IMR-90 (cell line): ENCODE measurements at places on chromosomes 16 and 17.

DNA sequence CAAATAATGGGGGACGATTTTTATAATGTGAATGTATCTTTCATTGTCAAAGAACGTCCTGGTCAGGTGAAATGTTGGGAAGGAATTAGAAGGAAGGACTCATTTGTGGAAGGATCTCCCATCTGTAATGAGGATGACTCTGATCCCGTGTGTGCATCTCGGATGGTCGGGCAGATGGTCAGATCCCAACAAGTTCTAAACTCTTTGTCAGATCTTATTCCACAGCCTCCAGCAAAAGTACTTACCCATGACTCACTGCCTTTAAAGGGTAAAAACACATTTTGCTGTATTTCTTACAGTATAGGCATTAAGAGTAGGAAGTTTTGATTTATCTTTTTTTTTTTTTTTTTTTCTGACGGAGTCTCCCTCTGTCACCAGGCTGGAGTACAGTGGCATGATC, 539 bp upstream of the KRTAP4-8 start:
- no peak overlapping the region for H3K27ac ChIP-seq
- peaks cover 4% of the 10 kb centered on the region; the same call in 1 of the 2 replicates for H3K4me1 ChIP-seq
- H3K4me3 ChIP-seq: no peak overlapping the region
- no peaks in the 10 kb centered on the region for H3K36me3 ChIP-seq
- H3K27me3 ChIP-seq: no peaks in the 10 kb centered on the region
- DNase-seq: peak; percentile 68

DNA sequence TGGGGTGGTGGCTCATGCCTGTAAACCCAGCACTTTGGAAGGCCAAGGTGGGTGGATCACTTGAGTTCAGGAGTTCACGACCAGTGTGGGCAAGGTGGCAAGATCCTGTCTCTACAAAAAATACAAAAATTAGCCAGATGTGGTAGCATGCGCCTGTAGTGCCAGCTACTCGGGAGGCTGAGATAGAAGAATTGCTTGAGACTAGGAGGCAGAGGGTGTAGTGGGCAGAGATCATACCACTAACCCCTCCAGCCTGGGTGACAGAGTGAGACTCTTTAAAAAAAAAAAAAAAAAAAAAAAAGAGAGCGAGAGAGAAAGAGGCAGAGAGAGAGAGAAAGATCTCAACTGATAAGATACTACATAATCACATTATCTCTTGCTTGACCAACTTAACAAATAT, 45.9 kb downstream of the KANSL1 start:
- DNase-seq: no peak
- no peaks in the 10 kb centered on the region for H3K36me3 ChIP-seq
- H3K4me3 ChIP-seq: no peak overlapping the region

DNA sequence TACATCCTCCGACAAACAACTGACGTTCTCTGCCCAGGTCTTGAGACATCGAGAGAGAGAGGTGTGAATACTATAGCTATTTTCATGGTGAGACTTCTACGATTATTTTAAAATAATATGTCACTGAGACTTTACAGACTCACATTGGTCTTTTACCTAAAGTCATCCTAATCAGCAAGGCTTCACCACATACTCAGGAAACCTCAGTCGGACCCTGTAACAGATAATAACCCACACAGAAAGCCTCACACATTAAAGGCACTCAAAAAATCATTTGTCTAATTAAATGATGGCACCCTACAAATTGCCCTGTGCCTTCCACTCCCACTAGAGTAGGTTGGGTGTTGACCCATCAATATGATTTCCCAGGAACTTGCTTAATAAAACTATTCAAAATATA, 19.8 kb upstream of the SLC39A11 start:
- no peaks in the 10 kb centered on the region for H3K36me3 ChIP-seq
- DNase-seq: no peak
- no peak overlapping the region for H3K4me3 ChIP-seq
- peaks cover 2% of the 10 kb centered on the region; the same call in 1 of the 2 replicates for H3K27me3 ChIP-seq

DNA sequence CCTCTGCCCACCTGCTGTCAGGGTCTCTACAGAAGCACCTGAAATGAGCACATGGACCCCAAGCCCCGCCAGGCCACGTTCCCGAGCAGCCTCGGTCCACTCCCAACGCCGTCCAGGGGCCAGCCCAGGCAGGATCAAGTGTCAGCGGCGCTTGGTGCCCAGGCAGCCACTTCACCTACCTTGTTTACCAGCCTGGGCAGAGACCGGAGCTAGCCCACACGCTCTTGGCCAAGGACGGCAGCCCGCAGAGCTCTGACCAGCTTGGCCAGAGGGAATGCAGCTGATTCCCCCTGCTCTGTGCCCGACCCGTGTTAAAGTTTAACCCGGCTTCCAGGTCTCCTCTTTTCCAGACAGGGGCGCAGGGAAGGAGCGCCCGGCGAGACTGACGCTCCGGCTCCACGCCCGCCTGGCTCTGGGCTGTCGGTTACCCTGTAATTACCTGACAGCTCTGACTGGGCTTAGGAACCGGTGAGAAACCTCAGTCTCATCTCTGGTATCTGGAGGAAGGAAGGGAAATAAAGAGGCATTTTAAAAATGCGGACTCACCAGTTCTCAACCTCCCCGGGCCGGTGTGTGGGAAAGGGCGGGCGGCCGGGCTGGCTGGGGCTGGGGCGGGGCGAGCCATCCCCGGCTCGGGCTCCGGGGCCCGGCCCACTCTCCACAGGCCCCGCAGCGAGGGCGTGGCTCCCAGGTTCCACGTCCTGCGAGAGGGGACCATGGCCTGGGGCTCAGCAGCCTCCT, 4.6 kb downstream of the KIFC3 start:
- H3K27ac ChIP-seq: no peak overlapping the region
- H3K36me3 ChIP-seq: peaks cover 32% of the 10 kb centered on the region
- H3K4me1 ChIP-seq: peaks cover 20% of the 10 kb centered on the region
- no peak for DNase-seq

- H3K4me3 ChIP-seq: no peak overlapping the region
- H3K27me3 ChIP-seq: no peaks in the 10 kb centered on the region
- peaks cover 9% of the 10 kb centered on the region for H3K4me1 ChIP-seq
- DNase-seq: peak; percentile 72
- H3K36me3 ChIP-seq: no peaks in the 10 kb centered on the region
Observed at GRCh38 chr17:65071861-65072260, 15.3 kb upstream of the GNA13 start.

GRCh38 chr17:79497777-79498348, 113.0 kb downstream of the RBFOX3 start:
- DNase-seq: no peak
- no peaks in the 10 kb centered on the region for H3K4me1 ChIP-seq
- no peaks in the 10 kb centered on the region for H3K36me3 ChIP-seq
- no peaks in the 10 kb centered on the region for H3K27me3 ChIP-seq

- peaks cover 94% of the 10 kb centered on the region for H3K27me3 ChIP-seq
- no peak overlapping the region for H3K27ac ChIP-seq
- H3K4me3 ChIP-seq: no peak overlapping the region
- H3K4me1 ChIP-seq: no peaks in the 10 kb centered on the region
Observed at GRCh38 chr17:49966767-49967166, 2.2 kb upstream of the DLX4 start.

GRCh38 chr16:80576343-80576912, 35.6 kb downstream of the DYNLRB2 start:
- H3K27ac ChIP-seq: no peak overlapping the region
- no peaks in the 10 kb centered on the region for H3K4me1 ChIP-seq
- no peak for DNase-seq
- no peak overlapping the region for H3K4me3 ChIP-seq
- H3K36me3 ChIP-seq: no peaks in the 10 kb centered on the region

- H3K36me3 ChIP-seq: no peaks in the 10 kb centered on the region
- peak; percentile 63 for DNase-seq
- H3K4me3 ChIP-seq: no peak overlapping the region
- H3K27me3 ChIP-seq: peaks cover 2% of the 10 kb centered on the region
- H3K27ac ChIP-seq: no peak overlapping the region
Observed at GRCh38 chr17:5706577-5707210, 122.4 kb upstream of the NLRP1 start.

DNA sequence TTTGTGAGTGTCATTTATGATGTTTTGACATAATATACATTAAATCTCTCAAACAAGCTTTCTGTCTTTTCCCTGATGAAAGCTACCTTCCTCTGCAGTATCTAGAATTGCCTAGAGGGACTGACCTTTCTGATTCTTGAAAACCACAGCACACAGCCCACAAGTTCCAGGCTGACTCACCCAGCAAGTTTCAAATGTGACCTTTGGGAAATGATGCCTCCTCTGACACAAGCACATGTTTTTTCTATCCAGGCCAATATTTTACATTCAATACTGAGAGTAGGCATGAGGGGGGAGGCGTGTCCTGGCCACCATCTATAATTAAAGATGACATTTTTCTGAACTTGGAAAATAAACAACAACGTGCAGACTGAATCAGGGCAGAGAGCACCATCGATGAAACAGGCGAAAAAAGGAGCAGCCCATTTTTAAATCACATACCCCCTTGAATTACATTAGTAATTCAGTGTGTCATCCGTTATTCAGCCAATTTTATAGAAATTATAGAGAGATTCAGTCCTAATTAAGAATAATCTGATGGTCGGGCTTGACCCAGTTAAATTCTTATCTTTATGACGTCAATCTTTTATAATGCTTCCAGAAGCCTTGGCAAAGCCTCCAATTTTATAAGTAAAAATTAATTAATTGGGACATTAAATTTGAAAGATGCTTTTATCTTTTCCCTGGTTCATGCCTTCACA, 292.6 kb upstream of the CDH11 start:
- no peaks in the 10 kb centered on the region for H3K4me1 ChIP-seq
- no peaks in the 10 kb centered on the region for H3K36me3 ChIP-seq
- no peak overlapping the region for H3K27ac ChIP-seq
- peak; percentile 87 for DNase-seq

DNA sequence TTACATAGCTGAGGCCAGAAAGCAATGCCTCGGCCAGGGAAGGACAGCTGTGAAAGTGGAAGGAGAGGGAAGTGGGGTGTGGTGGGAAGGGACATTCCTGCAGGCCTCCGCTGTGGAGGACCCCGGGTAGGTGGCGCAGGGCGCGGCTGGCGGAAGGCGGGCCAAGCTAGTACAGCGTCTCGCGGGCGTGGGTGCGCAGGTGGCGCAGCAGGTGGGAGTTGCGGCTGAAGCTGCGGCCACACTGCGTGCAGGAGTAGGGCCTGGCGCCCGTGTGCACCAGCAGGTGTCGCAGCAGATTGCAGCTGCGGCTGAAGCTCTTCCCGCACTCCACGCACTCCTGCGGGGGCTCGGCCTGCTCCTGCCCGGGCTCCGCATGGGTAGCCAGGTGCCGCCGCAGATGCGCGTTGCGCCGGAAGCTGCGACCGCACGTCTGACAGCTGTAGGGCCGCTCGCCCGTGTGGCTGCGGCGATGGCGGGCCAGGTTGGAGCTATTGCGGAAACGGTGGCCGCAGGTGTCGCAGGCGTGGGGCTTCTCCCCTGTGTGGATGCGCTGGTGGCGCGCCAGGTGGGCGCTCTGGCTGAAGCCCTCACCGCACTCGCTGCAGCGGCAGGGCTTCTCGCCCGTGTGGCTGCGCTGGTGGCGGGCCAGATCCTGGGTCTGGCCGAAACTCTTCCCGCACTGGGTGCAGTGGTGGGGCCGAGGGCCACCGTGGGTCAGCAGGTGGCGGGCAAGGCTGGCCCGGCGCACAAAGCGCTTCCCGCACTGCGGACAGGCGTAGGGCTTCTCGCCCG, 10.0 kb downstream of the ZSCAN10 start:
- H3K36me3 ChIP-seq: no peaks in the 10 kb centered on the region
- H3K4me3 ChIP-seq: no peak overlapping the region
- no peak for DNase-seq
- no peaks in the 10 kb centered on the region for H3K4me1 ChIP-seq
- peaks cover 28% of the 10 kb centered on the region for H3K27me3 ChIP-seq

- no peaks in the 10 kb centered on the region for H3K27me3 ChIP-seq
- peaks cover 12% of the 10 kb centered on the region for H3K4me1 ChIP-seq
- DNase-seq: peak; percentile 91
- H3K36me3 ChIP-seq: peaks cover 32% of the 10 kb centered on the region
- H3K27ac ChIP-seq: no peak overlapping the region
- H3K4me3 ChIP-seq: no peak overlapping the region
Observed at GRCh38 chr17:38508954-38509771, 80.9 kb downstream of the ARHGAP23 start.

- peak; percentile 65 for DNase-seq
- peak overlapping the region; percentile 39; the same call in 1 of the 2 replicates for H3K27ac ChIP-seq
- H3K4me1 ChIP-seq: peaks cover 17% of the 10 kb centered on the region
- no peaks in the 10 kb centered on the region for H3K27me3 ChIP-seq
- H3K4me3 ChIP-seq: no peak overlapping the region
Observed at GRCh38 chr17:50181591-50182560, 16.1 kb downstream of the SGCA start.

GRCh38 chr17:82561429-82562035, 42.0 kb downstream of the FOXK2 start:
- H3K27me3 ChIP-seq: no peaks in the 10 kb centered on the region
- DNase-seq: no peak
- H3K36me3 ChIP-seq: peaks cover 8% of the 10 kb centered on the region
- peaks cover 7% of the 10 kb centered on the region for H3K4me1 ChIP-seq
- H3K4me3 ChIP-seq: no peak overlapping the region
- H3K27ac ChIP-seq: no peak overlapping the region

DNA sequence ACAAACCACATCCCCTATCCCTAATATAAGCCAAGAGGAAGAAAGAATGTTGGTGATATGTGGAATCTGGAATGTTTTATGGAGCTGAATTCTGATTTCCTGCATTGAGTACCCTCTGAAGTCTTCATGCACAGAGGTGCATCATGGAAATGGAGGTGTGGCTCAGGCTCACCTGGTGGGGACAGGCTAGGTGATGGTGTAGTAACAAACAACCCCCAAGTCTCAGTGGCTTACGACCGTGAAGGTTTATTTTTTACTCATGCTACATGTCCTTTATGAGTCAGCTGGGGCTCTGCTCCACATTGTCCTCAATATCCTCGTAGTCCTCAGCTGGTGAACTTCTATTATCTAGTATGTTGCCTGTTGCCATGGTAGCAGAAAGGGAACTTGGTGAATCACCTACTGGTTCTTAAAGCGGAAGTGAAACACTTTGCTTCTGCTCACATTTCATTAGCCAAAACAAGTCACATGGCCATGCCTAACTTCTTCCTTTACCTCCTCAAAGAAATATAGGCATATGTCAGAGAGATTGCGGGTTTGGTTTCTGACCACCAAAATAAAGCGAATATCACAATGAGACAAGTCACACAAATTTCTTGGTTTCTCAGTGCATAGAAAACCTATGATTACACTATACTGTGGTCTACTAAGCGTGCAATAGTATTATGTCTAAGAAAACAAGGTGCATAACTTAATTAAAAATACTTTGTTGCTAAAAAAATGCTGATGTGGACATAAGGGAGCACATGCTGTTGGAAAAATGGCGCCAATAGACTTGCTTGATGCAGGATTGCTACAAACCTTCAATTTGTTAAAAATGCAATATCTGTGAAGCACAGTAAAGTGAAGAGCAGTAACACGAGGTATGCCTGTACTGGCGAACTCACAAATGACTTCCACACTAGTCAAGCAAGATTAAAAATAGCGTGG, at the start of gene PMFBP1:
Gene PMFBP1 (minus strand): TSS at position 51 of the 930 bp plus-strand sequence. CDS start 947 bp downstream, outside the sequence.
- H3K27ac ChIP-seq: no peak within 1 kb of the TSS
- no peak within 1 kb of the TSS for H3K4me3 ChIP-seq
- no peaks in the 10 kb centered on the region for H3K27me3 ChIP-seq
- H3K36me3 ChIP-seq: no peaks in the 10 kb centered on the region
- DNase-seq: peak; percentile 59
- no peaks in the 10 kb centered on the region for H3K4me1 ChIP-seq
